ENCODE measurements at places on chromosomes 1 and 21. TPM values are rescaled to one million over a fixed set of nuclear protein-coding genes. Genes with fewer than 3 reads are reported as not detected.
A peak's percentile ranks its signal among the peaks of the same experiment; 100 is the strongest.

DNA sequence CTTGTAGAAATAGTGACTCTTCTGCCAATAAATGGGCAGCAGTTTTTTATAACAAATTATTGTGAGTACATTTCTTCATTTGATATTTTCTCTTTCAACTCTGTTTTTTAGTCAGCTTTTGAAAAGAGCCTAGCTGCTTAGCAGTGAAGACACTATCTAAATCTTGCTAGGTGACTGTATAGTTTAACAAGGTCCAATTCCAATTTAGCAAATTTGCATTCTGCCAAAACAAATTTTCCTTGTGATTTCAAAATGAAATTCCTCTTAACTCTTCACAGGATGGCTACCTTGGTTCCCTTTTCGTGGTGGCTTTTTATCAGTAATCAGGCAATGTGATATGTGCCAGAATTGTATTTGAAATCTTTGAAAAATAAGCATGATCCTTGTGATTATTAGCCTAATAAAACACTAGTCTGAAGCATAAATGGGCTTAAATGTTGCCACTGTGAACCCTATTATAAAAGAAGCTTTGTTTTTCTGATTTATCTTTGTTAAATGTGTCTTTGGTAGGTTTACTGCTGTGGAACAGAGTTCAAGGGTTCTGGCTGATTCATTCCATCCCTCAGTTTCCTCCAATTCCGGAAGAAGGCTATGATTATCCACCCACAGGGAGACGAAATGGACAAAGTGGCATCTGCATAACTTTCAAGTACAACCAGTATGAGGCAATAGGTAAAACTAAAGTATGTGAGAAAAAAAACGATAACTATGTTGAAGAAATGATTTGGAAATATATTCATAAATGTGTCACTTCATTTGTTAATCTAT, 12.2 kb downstream of the DNASE2B start:
- no peak overlapping the region for H3K4me3 ChIP-seq
- DNase-seq: no peak
- H3K27me3 ChIP-seq: no peaks in the 10 kb centered on the region
- H3K27ac ChIP-seq: no peak overlapping the region

- H3K4me1 ChIP-seq: peaks cover 10% of the 10 kb centered on the region
- H3K27ac ChIP-seq: no peak overlapping the region
- no peak for DNase-seq
- H3K27me3 ChIP-seq: no peaks in the 10 kb centered on the region
- no peaks in the 10 kb centered on the region for H3K36me3 ChIP-seq
Observed at GRCh38 chr1:86739648-86740509, 35.5 kb downstream of the SH3GLB1 start.

- no peaks in the 10 kb centered on the region for H3K36me3 ChIP-seq
- peak overlapping the region; percentile 19 for H3K4me3 ChIP-seq
- peak; percentile 38 for DNase-seq
- peak overlapping the region; percentile 86 for H3K27ac ChIP-seq
- H3K27me3 ChIP-seq: no peaks in the 10 kb centered on the region
- H3K4me1 ChIP-seq: peaks cover 17% of the 10 kb centered on the region
Observed at GRCh38 chr1:226827458-226827857, 43.0 kb upstream of the PSEN2 start.

Gene NBL1
- total RNA-seq: 230 TPM

Gene TGFB2
- 1.2 TPM for total RNA-seq

Data from transverse colon (tissue), 4 donors.